ENCODE measurements at places on chromosomes 4 and X.

DNA sequence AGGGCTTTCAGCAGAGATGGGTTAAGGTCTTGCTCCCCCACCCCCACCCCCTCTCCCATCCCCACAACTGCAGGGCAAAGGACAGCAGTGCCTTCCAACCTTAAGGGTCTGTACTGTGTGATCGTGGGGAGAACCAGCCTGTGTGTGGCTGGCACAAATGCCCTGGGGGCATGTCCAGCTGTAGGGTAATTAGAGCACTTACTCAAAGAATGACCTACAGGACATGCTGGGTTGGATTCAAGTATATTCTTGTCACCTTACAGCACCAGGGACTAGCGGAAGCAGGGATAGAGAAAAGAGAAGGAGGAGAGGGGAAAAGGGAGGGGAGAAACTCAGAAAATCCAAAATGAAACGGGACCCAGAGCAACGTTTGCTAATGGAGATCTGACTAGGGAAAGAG, 191.3 kb upstream of the GATB start:
- no peak for DNase-seq

GRCh38 chr4:155428128-155428527, 51.4 kb upstream of the MAP9 start:
- DNase-seq = no peak

- DNase-seq = no peak
Observed at GRCh38 chr4:94491322-94491721, 39.6 kb downstream of the PDLIM5 start.

DNA sequence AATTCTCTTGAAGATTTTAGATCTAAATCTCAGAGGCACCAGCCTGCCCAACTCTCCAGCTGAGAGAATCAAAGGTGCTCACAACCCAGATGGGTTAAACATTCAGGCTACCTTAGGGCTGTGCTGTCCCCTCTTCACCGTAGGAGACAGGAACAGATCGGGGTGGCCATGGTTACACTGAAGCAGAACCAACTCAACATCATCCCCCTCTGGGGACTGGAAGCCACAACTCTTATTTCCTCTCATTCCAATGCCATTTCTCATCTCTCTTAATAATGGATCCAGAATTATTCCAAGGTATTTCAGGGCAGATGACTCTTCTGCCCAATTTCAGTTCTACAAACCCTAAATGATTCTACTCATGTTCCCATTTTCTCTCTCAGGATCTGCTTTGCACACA, 109.7 kb downstream of the NKX6-1 start:
- DNase-seq = no peak

GRCh38 chrX:111168314-111168713, 72.3 kb downstream of the PAK3 start:
- DNase-seq = no peak

GRCh38 chr4:100981447-100982204, 365.7 kb downstream of the PPP3CA start:
- no peak for DNase-seq

DNA sequence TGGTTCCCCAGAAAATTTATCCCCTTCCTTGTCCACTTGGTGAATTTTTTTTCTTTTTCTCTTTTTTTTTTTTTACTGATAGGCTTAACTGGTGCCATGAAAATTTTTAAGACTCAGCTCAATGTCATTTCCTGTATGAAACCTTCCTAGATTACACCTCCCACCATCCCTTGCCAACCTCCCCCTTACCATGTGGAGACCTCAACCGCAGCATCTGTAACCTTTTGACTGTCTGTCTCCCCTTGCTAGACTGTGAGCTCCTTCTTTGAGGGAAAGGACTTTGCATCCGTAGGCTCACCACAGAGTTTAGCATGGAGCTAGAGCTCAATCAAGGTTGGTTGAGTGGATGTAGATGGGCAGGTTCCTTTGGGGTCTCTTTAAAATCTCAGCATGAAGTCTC, 5.2 kb upstream of the PGRMC1 start:
- DNase-seq = no peak

DNA sequence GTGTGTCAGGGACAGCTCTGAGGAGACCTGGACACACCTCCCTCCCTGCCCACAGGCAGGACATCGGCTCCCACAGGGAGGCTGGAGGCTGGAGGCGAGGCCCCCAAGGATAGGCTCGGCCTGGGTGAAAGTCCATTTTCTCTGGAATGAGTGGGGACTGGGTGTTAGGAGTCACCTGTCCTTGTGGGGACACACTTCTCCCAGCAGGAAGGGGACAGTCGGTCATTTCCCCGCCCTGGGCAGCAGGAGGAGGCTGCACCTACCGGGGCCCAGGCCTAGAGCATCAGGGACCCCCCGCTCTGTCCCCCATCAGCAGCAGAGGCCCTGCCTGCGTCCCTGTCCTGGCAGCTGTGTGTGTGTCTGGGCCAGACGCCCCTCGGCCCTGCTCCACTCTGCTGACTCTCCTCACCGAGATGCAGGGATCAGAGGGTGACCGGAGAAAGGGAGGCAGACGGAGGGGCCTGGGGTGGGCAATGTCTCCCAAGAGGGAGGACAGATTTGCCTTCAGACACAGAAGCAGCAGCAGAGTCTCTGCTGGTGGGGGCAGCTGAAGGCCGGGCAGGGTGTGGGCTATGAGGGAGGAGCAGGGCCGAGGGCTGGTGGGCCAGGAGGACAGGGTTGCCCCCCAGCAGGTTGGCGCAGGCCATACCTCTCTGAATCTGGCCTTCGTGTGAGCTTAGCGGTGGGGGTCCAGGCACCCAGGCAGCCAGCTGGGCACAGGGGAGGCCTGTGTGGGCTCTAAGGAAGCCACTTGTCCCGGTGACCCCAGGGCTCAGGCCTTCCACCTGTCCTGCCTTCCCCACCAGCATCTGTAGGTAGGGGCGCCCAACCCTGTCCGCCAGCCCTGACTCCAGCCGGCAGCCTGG, 125.7 kb upstream of the NKX1-1 start:
- DNase-seq = no peak

Measured in stimulated activated CD4-positive, alpha-beta T cell treated with anti-CD3 and anti-CD28 coated beads, Interleukin-12 subunit alpha, Interleukin-12 subunit beta, amount 100 ng/mL, for 48 hours (primary cell).